ENCODE measurements at places on chromosomes 11 and 22.

GRCh38 chr11:95293116-95293515, 62.1 kb upstream of the SESN3 start:
- DNase-seq = no peak

- DNase-seq = no peak
These were observed 549.9 kb upstream of the CCDC90B start for GRCh38 chr11:83836065-83836464.

- DNase-seq = no peak
These were observed 59.0 kb downstream of the PPP2R1B start for GRCh38 chr11:111707039-111707690.

DNA sequence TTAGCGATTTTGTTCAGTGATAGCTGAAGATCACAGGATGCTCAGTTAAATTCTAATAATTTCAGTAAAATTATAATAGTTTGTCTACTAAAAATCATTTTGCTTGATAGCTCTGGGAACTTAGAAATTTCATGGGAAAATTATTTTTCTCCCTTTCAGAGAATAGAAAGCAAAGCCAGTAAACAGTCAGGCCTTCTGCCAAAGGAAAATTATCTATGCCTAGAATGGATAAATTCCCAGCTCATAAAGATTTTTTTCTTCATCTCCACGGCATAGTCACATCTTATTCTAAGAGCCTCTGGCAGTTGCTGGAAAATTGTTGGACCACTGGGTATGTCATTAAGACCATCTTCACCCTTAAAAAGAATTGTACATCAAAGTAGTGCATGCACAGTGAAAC, 169.6 kb upstream of the ANO3 start:
- DNase-seq = no peak

DNA sequence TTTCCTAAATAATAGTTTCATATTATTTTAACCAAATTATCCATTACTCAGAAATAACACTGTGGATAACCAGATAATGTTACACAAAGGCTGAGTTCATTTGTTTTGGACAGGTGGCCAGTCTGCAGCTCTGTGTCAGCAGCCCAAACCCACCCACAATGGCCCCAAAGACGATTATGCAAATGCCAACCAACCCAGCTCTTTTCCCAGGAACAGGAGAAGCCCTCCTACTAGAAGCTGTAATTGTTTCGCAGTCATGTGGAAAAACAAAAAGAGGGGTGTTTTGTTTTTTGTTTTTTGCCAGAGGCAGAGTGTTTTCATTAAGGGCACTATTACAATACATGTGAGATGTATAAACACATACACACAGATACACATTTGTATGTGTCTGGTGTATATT, 102.1 kb downstream of the FCHSD2 start:
- DNase-seq = no peak
